ENCODE measurements at places on chromosomes 13 and 19. TPM values are rescaled to one million over a fixed set of nuclear protein-coding genes. Genes with fewer than 3 reads are reported as not detected.

Gene PDX1
- not detected for polyA plus RNA-seq

DNA sequence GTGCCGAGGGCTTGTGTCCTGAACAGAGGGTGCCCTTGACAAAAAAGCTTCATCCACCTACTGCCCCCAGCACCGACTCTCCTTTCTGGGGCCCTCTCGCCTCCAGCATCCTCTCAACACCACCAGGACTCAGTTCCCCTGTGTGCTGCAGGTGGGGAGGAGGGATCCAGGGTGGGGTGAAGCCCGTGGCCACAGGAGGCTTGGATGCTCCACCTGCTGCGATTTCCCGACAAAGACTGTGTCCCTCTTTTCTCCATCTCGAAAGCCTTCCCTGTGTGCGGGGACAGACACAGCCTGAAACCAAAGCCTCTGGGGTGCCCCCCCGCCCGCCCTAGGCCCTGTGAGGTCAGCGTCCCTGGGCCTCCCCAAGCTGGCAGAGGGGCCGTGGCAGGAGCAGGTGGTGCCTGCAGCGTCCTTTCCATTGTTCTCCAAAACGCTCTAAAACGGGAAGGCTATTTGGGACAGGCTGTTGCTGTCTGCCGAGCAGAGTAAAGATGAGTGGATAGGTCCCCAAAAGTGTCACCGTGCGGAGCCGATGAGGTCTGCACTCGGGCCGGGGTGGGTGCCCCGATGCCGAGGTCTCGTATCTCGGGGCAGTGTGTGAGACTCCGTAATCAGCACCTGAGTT lies 185.7 kb downstream of the PTPRS start:
- DNase-seq: no peak

- no peak for DNase-seq
These were observed 84.2 kb downstream of the COL4A2 start for GRCh38 chr13:110391273-110391672.

- DNase-seq: no peak
These were observed 924 bp downstream of the TNFSF13B start for GRCh38 chr13:108270442-108270841.

- DNase-seq: peak; percentile 78
These were observed at the start of gene KCNN4 for GRCh38 chr19:43780706-43781525. TSS of gene KCNN4 (minus strand) at chr19:43780973. CDS start at chr19:43780861, 112 bp downstream.

DNA sequence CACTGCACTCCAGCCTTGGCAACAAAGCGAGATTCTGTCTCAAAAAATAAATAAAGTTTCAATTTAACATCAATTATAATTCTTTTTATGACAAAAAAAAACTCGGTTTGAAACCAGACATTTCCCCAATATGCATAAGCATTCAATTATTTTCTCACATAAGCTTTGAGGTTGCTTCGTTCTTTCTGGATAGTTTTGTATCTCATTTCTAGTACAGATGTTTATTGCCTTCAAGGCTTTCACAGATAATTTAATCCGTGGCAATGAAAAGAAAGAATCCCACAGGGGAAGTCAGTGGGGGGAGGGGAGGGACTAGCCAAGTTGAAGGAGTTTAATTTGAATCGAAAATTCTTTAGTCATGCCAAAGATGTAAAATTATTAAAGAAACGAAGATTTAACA lies 29.6 kb upstream of the TSC22D1 start:
- no peak for DNase-seq

DNA sequence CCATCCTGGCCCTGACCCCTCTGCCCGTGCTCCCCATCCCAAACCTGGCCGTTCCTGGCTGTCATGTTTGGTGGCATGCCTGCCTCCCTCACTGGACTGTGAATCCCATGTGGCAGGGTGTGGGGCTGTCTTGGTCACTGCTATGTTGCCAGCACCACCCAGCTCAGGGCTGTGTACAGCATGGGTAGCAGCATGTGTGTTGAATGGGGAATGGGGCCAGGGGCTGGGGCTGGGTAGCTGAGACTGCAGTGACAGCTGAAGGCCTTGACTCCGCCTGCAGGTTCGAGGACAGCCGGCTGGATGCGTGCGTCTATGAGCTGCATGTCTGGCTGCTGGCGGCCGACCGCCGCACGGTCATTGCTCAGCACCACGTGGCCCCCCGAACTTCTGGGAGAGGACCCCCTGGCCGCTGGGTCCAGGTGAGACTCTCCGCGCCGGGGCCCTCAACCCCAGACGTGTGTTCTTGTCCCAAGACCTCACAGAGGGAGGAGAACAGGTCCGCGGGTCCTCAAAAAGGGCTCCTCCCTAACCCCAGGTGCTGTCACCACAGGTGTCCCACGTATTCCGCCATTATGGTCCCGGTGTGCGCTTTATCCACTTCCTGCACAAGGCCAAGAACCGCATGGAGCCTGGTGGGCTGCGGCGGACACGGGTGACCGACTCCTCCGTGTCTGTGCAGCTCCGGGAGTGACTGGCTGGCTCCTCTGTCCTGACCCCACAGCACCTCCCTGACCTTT lies 3.5 kb downstream of the NCCRP1 start:
- no peak for DNase-seq

Gene SULT2A1
- polyA plus RNA-seq: not detected

Gene B3GNT8
- polyA plus RNA-seq: 4.7 TPM

- DNase-seq: no peak
These were observed 10.2 kb downstream of the REEP6 start for GRCh38 chr19:1501200-1501595.

DNA sequence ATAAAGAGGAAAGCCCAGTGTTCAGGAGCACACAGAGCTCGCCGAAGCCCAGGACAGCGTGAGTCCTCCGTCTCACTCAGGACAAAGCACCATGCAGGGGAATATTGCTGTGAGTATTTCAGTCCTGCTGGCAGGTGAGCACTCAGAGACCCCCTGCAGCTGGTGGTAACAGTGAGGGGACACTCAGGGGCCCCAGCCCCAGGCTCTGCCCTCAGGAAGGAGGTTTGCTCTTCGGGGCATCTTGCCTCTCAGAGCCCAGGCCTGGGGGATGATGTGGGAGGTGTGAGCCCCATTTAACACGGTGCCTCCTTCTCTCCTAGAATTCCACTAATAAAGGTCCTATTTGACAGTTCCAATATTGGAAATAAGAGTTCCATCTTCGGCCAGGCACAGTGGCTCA lies 14.8 kb downstream of the LILRA1 start:
- DNase-seq: no peak

- DNase-seq: no peak
These were observed 5.4 kb downstream of the BCAT2 start for GRCh38 chr19:48805452-48805851.

DNA sequence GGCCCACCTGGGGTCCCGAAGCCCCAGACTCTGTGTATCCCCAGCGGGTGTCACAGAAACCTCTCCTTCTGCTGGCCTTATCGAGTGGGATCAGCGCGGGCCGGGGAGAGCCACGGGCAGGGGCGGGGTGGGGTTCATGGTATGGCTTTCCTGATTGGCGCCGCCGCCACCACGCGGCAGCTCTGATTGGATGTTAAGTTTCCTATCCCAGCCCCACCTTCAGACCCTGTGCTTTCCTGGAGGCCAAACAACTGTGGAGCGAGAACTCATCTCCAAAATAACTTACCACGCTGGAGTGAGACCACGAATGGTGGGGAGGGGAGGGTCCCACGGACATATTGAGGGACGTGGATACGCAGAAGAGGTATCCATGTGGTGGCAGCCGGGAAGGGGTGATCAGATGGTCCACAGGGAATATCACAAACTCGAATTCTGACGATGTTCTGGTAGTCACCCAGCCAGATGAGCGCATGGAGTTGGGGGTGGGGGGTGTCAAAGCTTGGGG lies 1.0 kb upstream of the ICAM5 start:
- DNase-seq: peak; percentile 65

DNA sequence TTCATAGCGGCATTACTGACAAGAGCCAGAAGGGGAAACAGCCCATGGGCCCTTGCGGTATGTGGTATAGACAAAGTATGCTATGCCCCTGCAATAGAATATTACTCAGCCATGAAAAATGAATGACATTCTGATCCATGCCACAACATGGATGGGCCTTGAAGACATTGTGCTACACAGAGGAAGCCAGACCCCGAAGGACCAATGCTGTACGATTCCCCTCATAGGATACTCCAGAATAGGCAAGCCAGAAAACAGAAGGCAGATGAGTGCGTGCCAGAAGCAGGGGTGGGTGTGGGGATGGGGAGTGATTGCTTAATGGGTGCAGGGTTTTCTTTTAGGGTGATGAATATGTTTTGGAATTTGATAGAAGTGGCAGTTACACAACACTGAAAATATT lies 342.0 kb downstream of the TEX29 start:
- DNase-seq: no peak

- DNase-seq: no peak
These were observed 647.2 kb downstream of the LIG4 start for GRCh38 chr13:107568181-107568580.

Gene LILRB4
- not detected for polyA plus RNA-seq

DNA sequence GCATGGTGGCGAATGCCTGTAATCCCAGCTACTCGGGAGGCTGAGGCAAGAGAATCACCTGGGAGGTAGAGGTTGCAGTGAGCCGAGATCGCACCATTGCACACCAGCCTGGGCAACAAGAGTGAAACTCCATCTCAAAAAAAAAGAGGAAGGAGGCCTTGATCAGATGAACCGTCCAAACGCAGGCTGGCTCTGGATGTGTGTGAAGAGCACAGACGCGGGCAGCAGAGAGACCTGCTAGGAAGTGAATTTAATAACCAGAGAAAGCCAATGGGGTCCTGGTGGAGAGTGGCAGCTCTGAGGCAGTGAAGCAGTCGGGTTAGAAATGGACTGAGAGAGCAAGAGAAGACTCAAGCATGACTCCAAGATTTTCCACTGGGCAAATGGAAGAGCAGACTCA lies 136.5 kb downstream of the RNF17 start:
- DNase-seq: no peak

Gene SPRED3
- 2.3 TPM for polyA plus RNA-seq

Gene LGALS14
- polyA plus RNA-seq: not detected

All from foreskin keratinocyte (primary cell).